ENCODE measurements at places on chromosomes 2 and 18.

- no peaks in the 10 kb centered on the region for H3K27me3 ChIP-seq
- no peak overlapping the region for H3K27ac ChIP-seq
- no peak overlapping the region for H3K4me3 ChIP-seq
- no peaks in the 10 kb centered on the region for H3K36me3 ChIP-seq
- H3K4me1 ChIP-seq, result no peaks in the 10 kb centered on the region
Observed at GRCh38 chr2:86301009-86301408, 36.4 kb downstream of the REEP1 start.

- no peaks in the 10 kb centered on the region for H3K4me1 ChIP-seq
- DNase-seq, result no peak
- no peak overlapping the region for H3K27ac ChIP-seq
Observed at GRCh38 chr2:177692783-177693269, 300.3 kb downstream of the AGPS start.

GRCh38 chr2:39264733-39265132, 21.0 kb upstream of the CDKL4 start:
- no peak overlapping the region for H3K27ac ChIP-seq
- H3K4me1 ChIP-seq, result no peaks in the 10 kb centered on the region
- no peak for DNase-seq
- H3K27me3 ChIP-seq, result no peaks in the 10 kb centered on the region
- H3K4me3 ChIP-seq, result no peak overlapping the region
- no peaks in the 10 kb centered on the region for H3K36me3 ChIP-seq

DNA sequence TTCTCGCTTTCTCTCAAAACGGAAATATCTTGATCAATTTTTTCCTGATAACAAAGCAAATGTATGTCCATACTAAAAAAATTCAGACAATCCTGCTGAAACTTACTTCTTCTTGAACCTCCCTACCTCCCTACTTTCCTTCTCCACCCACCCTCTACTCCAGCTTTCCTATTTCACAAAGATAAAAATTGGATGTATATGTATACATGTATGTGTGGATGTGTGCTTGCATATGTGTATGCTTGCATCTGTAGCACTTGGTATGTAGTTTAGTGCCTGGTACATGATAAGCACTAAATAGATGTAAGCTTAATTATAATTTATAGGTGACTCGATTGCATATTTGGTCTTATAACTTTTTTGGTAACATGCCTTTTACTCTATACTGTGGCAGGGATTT, 167.5 kb upstream of the ITGA4 start:
- DNase-seq, result no peak
- no peaks in the 10 kb centered on the region for H3K27me3 ChIP-seq
- H3K4me3 ChIP-seq, result no peak overlapping the region
- no peaks in the 10 kb centered on the region for H3K4me1 ChIP-seq
- H3K27ac ChIP-seq, result no peak overlapping the region

- H3K4me1 ChIP-seq, result no peaks in the 10 kb centered on the region
- DNase-seq, result no peak
- H3K27ac ChIP-seq, result no peak overlapping the region
- H3K27me3 ChIP-seq, result no peaks in the 10 kb centered on the region
- no peaks in the 10 kb centered on the region for H3K36me3 ChIP-seq
Observed at GRCh38 chr2:68423966-68424650, 43.0 kb downstream of the FBXO48 start.

DNA sequence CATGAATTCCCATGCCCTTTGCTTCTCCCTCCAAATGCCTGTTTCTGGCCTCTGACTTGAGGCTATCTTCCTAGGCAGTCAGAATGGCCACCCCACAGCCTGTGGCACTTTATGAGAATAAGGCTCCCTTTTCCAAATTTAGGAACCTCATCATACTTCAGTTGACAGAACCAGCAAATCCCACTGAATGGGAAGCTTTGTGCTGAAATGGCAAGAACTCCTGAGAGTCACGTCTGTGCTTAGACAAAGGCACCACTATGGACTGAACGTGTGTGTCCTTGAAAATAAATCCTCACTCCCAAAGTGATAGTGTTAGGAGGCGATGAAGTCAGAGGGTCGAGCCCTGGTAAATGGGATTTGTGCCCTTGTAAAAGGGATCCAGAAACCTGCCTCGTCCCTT, 559.9 kb upstream of the SOX11 start:
- no peak overlapping the region for H3K27ac ChIP-seq
- no peaks in the 10 kb centered on the region for H3K4me1 ChIP-seq
- H3K36me3 ChIP-seq, result no peaks in the 10 kb centered on the region

GRCh38 chr2:132953771-132954170, 283.8 kb upstream of the LYPD1 start:
- no peak for DNase-seq
- no peak overlapping the region for H3K4me3 ChIP-seq
- H3K4me1 ChIP-seq, result no peaks in the 10 kb centered on the region
- no peaks in the 10 kb centered on the region for H3K27me3 ChIP-seq
- no peak overlapping the region for H3K27ac ChIP-seq

- H3K27me3 ChIP-seq, result no peaks in the 10 kb centered on the region
- H3K36me3 ChIP-seq, result no peaks in the 10 kb centered on the region
- no peak overlapping the region for H3K4me3 ChIP-seq
- no peak for DNase-seq
Observed at GRCh38 chr18:1657876-1658275, 753.2 kb downstream of the ADCYAP1 start.

DNA sequence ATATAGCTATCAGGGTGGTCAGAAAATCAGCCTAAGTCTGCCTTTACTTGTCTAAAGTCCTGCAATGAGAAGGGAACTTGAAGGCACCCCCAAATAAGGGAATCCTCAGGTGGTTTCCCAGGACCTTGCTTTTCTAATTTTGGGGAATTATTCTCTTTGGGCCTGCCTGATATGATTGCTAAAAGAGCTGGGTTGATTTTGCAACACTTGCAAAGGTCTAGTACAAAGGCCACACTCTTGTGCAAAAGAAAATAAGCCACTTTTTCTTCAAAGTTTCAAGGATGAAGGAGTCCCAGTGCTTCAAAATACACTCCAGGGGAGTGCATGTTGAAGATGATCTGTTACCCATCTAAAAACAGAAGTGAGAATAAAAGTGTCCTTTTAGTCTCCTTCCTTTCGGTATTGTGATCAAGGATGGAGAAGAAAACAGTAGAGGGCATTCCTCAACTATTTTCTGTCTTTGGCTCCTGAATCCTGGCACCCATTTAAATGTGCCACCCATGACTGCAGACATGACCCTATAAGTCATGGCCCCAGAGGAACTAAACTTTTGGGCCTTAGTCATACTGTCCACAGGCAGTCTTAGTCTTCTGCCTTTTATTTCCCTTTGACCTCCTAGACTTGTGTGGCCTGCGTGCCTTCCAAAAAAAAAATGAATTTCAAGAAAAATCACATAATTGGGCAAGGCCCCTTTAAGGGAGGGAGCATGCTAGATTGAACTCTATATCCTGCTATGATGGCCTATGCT, 5.1 kb downstream of the SULT1C3 start:
- H3K4me1 ChIP-seq, result no peaks in the 10 kb centered on the region
- no peak overlapping the region for H3K4me3 ChIP-seq
- no peaks in the 10 kb centered on the region for H3K27me3 ChIP-seq
- no peak for DNase-seq

GRCh38 chr2:202736826-202737225, 102.1 kb downstream of the FAM117B start:
- no peaks in the 10 kb centered on the region for H3K27me3 ChIP-seq
- no peaks in the 10 kb centered on the region for H3K36me3 ChIP-seq
- no peak for DNase-seq
- no peaks in the 10 kb centered on the region for H3K4me1 ChIP-seq
- no peak overlapping the region for H3K27ac ChIP-seq

DNA sequence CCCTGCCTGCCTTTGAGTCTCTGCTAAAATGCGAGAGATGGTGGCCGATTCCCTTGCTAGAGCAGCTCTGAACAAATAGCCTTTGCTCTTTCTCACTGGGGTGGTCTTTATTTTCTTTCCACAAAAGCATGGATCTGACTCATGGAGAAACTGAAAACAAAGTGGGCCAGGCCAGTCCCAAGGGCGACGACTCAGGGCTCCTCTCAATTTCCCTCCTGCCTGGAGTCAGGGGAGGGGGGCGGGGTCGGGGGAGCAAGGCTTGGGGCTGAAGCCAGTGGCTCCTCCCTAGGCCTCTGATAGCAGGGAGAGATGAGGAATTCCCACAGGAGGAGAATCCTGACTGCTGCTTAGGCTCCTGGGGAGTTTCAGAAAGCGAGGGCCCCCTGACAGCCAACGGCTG, 17.1 kb upstream of the IL1R2 start:
- H3K27me3 ChIP-seq, result no peaks in the 10 kb centered on the region
- no peaks in the 10 kb centered on the region for H3K36me3 ChIP-seq
- H3K4me3 ChIP-seq, result no peak overlapping the region
- no peak overlapping the region for H3K27ac ChIP-seq

GRCh38 chr2:226575928-226576327, 223.7 kb downstream of the IRS1 start:
- no peak overlapping the region for H3K4me3 ChIP-seq
- no peaks in the 10 kb centered on the region for H3K4me1 ChIP-seq
- no peaks in the 10 kb centered on the region for H3K36me3 ChIP-seq

DNA sequence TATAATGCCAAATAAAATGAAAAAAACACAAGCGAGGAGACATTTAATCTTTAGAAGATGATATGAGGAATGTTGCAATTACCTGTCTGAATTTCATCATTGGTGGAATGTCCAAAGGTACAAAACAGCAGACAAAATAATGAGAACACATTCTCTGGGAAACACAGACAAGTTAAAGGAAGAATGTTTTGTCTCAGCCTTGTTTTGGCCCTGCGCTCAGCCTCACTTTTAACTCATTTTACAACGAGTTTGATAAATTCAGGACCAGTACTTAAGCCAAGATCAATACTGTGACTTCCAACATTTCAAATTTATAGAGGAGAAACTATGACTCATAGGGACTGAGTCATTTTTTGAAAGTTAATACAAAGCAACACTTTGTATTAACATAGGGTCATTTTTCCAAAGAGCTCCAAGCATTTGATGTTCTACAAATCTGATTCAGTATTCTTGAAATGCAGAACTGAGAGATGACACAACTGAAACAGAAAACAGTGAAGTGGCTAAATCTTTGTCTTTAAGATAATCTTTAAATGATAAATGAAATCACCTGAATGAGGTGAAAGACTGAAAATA, 833.2 kb upstream of the CHAC2 start:
- no peak overlapping the region for H3K27ac ChIP-seq
- no peaks in the 10 kb centered on the region for H3K36me3 ChIP-seq
- no peaks in the 10 kb centered on the region for H3K4me1 ChIP-seq
